ENCODE measurements at places on chromosomes 4 and X.

DNA sequence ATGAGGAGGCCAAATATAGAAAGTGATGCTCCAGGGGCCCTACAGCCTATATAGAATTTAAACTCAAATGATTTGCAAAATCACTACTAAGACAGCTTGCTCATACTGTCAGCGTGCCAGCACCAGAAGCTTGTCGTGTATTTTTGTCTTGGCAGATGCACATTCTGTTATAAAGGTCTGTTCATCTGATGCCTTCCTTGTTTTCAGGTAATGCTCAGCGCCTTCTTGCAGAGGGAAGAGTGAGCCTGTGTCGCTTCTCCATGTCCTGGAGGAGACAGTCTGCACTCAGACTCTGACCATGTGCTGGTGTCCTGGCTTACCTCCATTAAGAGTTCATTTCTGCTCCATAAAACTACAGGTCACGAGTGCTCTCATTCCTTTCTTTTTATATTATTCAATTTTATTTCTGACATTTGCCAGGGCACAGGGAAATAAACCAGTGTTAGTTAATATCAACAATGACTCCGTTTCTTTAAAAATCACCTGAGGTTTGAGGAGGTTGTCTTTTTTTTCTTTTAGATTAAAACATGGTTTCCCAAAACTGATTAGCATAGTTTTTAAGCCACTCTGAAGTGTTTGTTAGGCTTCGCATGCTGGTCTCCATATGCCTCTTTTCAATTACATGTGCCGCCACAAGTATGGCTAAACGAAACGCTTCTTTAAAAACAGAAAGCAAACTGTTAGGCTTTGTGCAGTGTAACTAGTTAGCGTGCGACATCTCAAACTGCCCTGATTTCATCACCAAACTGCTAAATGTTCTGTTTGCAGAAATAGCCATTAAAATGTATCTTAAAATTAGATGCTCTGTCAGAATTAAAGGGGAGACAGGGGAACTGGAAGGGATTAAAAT, 215.2 kb upstream of the GK2 start:
- no peak for DNase-seq

DNA sequence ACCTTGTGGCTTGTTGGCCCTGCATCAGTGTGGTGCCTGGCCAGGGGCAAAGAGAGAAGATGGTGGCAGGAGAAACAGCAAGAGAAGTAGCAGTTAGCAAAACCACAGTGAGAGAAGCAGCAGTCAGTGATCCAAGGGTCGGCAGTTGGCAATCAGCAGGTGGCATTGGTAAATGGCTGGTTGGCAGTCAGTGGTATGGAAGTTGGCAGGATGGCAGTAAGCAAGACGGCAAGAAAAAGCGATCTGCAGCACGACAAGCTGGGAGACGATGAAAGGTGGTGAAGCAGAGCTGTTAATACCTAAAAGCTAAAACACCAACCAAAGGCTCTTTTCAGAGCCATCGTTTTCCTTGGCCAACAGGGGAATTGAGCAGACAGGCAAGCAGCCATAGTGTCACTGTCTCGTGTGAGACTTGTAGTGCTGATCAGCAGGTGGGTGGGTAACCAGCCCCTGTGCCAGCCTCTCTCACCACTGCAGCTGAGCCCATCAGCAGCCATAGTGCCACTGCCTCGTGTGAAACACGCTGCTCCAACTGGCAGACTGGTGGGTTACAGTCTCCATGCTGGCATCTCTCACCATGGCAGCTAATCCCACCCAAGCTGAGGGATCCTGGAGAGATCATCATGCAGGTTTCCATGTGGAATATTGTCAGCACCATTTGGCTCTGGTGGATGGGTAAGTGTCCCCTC, 2078.4 kb downstream of the PCDH7 start:
- no peak for DNase-seq

GRCh38 chr4:120084327-120084726, 17.7 kb upstream of the MAD2L1 start:
- DNase-seq, result no peak

DNA sequence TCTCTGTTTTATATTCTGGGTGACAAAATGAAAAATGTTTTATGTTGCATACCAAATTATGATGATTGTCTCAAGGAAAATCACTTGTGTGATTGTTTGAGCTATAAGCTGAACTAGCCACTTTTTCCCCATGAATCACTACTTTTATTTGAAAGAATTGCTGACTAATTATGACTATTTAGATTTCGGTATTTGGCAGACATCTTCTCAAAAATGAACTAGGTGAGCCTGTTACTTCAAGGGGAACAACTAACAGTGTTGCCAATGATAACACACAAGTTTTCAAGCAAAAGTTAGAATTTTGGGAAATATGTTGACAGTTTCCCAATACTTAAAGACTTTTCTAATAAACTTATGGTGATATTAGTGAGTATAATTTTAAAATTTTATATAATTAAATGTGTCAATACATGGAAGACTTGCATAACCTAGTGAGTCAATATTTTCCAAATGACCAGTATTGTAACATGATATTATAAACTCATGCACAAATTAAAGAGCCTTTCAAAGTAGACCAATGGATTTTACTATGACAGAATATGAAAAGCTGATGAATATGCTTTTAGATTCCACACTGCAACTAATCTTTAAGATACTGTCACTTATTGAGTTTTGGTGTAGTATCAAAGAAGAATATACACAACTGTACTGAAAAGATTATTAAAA, 187.7 kb upstream of the GATB start:
- DNase-seq, result no peak

- DNase-seq, result no peak
Measured at GRCh38 chr4:148092316-148093014, 349.7 kb downstream of the NR3C2 start.

- DNase-seq, result no peak
Measured at GRCh38 chr4:54837576-54838140, 179.9 kb downstream of the KIT start.

DNA sequence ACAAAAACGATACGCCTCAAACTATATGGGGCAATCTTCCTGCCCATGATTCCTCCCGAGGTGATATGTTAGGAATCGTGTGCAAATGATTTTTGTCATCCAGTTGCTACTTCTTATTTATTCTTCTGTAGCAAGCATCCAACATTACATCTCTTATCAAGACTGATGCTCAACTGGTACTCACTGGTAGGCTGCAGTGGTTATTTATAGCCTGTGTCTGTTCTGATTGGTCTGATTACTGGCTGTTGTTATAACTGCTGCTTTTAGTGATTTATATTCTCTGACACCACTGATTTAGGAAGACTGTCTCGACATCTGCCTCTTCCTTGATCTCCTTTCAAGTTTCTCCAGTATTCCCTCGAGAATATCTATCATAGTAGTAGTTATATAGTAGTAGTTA, 165.8 kb downstream of the LARP7 start:
- DNase-seq, result no peak

DNA sequence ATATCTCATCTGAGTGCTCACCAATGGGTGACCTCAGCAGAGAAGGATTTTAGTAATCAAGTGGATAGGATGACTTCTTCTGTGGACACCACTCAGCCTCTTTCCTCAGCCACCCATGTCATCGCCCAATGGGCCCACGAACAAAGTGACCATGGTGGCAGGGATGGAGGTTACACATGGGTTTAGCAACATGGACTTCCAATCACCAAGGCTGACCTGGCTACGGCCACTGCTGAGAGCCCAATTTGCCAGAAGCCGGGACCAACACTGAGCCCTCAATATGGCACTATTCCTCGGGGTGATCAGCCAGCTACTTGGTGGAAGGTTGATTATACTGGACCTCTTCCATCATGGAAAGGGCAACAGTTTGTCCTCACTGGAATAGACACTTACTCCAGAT, 97.4 kb downstream of the LCORL start:
- no peak for DNase-seq

DNA sequence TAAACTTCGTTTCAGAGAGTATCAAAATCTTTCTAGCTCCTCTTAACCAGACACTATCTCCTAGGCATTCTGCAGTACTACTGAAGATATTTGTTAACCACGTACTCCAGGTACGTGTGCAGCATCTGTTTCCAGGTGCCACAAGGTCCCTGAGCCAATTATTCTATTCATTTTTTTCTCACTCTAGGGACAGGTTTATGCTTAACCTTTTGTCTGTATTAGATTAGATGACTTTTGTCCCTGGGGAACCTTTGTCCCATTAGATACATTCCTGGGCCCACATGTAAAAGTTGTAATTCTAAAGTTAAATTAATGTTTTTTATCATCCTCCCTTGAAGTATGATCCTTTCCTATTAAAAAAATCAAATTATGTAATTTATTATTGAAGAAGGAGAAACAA, 16.5 kb downstream of the ELOVL6 start:
- DNase-seq, result no peak

GRCh38 chrX:150291014-150291413, 72.1 kb upstream of the MAMLD1 start:
- DNase-seq, result no peak

DNA sequence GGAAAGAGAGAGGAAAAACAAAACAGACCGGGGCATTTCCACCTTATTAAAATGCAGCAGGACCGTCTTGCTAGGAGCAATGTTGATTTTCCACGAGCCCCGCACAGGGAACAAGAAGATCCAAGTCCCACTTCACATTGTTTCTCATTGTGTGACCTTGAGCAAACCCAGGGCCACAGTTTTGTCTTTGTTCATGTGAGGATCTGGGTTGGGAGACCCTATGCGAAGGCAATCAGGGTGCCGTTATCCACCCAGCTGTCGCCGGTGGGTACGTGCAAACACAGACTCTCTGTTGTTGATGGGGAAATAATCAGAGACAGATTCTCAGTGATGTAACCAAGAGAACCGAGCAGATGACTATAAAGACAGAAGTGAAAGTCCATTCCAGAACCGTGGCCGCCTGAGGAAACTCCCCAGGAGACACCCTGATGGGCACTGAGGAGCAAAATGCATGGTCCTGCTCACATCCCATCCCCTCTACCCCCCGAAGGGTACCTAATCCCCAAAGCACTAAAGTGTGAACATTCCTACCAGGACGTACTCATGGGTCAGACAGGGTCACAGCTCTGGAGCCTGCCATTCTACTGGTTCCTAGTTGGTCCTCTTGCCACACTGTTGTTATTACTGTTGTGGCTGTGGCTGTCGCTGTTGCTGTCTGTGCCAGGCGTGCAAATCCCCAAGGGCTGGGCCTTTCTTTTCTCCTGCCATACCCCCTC, 102.7 kb upstream of the RBPJ start:
- DNase-seq, result no peak

DNA sequence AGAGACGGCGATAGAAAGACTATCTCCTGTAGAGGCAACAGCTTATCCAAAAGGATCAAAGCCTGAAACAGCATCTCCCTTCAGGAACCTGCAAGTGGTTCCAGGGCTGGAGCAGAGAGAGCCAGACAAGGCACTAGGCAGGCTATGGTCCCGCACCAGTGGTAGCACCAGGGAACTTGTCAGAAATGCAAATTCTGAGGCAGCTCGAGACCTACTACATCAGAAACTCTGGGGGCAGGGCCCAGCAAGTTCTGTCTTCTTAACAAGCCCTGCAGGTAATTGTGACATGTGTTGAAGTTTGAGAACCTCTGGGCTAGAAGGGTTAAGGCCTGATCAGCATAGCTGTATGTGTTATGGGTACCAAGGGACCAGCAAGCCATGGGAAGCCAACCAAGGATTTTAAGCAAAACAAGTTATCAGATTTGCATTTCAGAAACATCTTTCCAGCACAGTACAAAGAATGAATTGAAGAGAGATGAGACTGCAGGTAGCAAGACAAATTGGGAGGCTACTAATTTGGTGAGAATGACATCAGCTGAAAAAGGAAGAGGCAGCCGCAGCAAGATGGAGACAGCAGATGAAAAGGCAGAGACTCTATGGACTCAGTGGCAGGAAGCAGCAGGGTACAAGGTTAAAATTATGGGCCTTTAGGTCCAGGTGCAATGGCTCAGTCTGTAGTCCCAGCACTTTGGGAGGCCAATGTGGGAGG, 139.7 kb downstream of the TSPAN5 start:
- no peak for DNase-seq

GRCh38 chrX:31506360-31506759, 434.5 kb upstream of the FTHL17 start:
- no peak for DNase-seq

Measured in PC-9 (cell line).